Ureter (tissue), 1 donor: ENCODE measurements at places on chromosomes 2 and 18. TPM values are rescaled to one million over a fixed set of nuclear protein-coding genes. Genes with fewer than 3 reads are reported as not detected.

DNA sequence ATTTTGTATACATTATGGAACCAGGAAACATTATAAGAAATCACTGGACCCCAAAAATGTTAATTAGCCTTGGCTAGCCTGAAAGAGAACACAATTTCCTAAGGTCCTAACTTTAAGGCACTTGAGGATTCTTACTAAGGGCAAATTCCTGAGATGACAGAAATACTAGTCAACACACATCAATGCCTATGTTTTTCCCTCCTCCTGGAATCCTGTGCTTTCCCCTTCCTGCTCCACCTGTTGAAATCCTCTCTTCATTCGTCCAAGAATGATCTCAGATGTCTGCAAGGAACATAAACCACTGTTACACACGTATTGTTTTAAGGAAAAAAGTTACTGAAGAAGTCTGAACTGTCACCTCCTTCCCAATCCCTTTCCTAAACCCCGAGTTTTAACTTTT, 21.2 kb upstream of the DARS1 start:
- no peak for DNase-seq

DNA sequence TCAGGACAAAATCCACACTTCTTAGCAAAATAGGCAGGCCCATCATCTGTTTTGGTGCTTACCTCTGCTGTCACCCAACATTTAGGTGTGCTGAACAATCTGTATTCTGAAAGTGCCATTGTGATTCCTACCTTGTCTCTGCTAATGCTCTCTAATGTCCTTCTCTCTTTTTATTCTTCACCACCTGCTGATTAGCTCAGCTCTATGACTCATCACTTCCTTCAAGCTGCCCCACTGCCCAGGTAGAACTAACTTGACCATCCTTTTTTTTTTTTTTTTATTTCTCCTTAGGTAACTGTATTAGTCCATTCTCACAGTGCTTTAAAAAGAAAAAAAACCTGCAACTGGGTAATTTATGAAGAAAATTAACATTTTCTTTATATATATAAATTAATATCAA, 478.7 kb upstream of the POU3F3 start:
- no peak for DNase-seq

DNA sequence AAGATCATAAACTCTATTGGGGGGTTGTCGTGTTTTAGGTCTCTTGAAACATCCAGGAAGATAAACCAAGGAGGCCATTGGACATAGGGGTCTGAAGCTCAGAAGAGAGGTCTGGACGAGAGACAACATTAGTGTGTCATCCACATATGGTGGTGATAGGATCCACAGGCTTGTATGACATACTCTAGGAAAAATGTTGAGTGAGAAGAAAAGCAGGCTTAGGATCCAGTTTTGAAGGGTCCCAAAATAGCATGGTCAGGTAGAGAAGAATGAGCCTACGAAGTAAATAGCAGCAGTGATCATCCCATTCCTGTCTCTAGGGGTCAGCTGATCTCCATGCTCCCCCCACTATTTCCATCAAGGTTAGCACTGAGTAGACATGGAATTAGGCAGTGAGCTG, 166.8 kb downstream of the ANKRD30B start:
- no peak for DNase-seq

DNA sequence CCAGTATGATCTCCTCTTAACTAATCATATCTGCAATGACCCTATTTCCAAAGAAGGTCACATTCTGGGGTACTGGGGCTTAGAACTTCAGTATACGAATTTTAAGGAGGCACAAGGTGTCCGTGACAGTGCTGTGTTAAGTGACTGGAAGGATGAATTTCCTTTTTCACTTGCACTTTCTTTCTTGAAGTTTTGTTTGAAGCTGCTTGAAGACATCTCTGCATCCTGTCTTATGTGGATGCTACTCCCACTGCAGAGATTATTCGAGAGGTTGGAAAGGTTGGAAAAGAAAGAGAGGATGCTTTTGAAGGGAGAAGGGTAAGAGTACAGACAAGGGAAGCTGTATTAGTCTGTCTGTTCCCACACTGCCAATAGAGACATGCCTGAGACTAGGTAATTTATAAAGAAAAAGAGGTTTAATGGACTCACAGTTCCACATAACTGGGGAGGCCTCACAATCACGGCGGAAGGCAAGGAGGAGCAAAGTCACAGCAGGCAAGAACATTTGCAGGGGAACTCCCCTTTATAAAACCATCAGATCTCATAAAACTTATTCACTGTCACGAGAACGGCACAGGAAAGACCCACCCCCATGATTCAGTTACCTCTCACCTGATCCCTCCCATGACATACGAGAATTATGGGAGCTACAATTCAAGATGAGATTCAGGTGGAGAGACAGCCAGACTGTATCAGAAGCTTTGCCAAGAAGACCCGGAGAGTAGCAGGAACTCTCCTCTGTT, 3.6 kb upstream of the RNF144A start:
- DNase-seq: no peak

- no peak for DNase-seq
Measured at GRCh38 chr2:36469106-36469477, 113.5 kb downstream of the CRIM1 start.

DNA sequence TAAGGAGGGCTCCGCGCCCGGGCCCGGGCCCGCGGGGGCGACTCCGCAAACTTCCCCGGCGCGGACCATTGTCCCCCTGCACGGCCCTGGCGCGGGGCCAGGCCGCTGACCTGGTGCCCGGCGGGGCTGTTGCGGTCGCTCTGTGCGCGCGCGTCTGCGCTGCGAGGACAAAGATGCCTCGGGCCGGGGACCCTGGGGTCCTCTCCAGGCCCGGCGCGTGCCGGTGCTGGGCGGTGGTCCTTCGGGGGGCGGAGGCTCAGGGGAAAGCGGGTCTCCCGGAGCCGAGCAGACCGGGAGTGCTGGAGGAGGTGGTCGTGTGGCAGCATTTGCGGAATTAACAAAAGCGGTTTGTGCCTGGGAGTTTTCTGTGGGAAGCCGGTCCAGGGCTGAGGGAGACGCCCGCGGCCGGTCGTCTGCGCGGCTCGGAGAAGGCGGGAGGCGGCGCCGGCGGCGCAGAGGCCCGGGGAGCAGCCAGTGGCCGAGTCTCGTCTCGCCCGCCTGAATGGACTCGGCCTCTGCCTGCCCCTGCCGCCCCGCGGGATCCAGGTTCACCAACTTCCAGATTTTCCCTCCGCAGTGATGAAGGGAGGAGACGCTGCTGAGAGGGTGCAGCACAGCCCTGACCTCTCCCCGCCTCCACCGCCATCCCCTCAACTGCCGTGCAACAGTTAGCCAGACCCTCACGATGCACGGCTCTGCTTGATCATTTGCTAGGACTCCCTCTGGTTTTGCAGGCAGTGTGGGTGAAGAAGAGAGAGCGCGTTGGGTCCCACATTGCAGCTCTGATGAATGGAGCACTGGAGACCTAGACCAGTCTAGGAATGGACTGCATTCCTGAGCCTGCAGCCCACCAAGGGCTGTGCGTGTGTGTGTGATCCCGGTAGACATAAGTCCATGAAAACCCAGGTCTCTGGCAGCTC, 705 bp downstream of the EFR3B start:
- DNase-seq: peak; percentile 46

DNA sequence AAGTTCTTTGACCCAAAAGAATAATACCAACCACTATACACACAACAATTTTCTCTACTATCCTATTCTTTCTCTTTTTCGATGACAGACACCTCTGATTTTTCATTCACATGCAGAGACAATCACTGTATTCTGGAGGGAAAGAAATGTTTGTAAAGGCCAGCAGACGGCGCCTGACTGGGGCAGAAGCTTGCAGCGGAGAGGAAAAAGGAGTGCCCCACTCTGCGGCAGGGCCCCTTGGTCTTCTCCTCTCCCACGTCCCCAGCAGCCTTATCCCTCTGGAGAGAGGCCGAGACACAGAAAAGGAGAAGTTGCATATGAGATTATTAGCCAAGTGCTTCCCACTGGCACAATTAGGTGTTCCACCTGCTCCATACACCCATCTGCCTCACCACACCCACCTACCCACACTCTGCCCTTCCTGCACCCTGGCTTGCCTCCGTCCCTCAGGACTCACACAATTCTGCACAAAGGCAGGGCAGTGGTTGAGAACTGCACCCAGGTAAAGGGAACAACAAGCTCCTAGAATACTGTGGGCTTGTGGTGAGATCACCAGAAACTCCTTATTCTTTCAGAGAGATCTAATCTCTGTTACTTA, 687.3 kb downstream of the NRXN1 start:
- no peak for DNase-seq

DNA sequence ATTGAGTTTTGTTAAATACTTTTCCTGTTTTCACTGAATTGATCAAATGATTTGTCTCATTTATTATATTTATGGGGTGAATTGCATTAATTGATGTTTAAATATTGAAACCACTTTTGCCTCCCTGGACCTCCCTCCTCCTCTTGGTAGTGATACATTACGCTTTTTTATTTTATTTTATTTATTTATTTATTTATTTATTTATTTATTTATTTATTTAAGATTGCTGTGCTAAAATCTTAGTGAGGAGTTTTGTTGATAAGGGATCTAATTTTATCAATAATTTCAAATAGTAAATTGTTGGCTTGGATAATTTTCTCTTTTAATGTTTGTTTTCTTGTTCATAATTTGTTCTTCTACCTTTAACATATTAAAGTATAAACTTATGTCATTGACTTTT, 1281.0 kb upstream of the NXPH2 start:
- no peak for DNase-seq

DNA sequence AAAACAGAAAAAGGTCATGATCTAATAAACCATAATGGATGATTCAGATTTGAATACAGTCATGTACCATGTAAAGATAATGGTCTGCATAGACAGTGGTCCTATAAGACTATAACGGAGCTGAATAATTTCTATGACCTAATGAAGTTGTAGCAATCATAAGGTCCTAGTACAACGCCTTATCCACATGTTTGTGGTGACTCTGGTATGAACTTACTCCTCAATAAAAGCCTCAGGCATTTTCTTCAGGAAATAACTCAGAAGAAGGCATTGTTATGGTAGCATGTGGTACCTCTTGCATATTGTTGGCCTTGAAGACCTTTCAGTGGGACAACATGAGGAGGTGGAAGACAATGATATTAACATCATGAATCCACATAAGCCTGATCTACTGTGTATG, 883.3 kb downstream of the CNTNAP5 start:
- no peak for DNase-seq

DNA sequence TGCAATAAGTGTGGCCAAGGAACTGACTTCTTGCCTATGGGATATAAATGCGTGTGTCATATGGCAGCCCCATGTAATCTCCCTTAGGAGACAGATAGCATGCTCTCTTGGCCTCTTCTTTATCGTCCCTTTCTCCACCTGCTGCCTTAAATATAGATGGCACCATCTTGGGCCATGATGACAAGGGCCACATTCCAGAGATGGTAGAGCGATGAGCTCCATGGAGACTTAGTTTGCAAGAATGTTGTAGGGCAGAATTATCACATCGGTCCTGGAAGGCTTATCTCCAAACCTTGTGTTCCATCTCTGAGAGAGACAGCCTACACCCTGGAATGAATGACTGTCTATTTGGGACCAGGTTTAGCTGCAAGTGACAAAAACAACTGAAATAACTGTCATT, 536.7 kb downstream of the TNS1 start:
- no peak for DNase-seq

Gene G6PC2
- not detected for total RNA-seq

Gene DAW1
- total RNA-seq: not detected

Gene MEP1B
- not detected for total RNA-seq

Gene ELMOD3
- 23.3 TPM for total RNA-seq
